Central memory CD8-positive, alpha-beta T cell (primary cell): ENCODE measurements at places on chromosomes 11 and 22.

DNA sequence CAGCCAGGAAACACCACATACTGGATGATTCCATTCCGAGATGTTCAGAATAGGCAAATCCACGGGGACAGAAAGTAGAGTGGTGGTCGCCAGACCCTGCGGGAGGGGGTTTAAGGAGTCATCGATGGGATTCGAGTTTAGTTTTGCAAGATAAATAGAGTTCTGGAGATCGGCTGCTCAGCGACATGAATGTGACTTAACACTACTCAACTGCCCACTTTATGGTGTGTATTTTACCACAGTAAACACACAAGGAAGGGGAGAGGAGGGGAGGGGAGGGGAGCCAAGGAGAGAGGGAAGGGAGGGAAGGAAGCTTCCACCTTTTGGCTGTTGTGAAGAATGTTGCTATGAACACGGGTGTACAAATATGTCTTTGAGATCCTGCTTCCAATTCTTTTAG, 10.4 kb upstream of the ARHGAP8 start:
- H3K27ac ChIP-seq = no peak overlapping the region
- no peaks in the 10 kb centered on the region for H3K27me3 ChIP-seq
- no peak for DNase-seq
- H3K4me3 ChIP-seq = no peak overlapping the region

DNA sequence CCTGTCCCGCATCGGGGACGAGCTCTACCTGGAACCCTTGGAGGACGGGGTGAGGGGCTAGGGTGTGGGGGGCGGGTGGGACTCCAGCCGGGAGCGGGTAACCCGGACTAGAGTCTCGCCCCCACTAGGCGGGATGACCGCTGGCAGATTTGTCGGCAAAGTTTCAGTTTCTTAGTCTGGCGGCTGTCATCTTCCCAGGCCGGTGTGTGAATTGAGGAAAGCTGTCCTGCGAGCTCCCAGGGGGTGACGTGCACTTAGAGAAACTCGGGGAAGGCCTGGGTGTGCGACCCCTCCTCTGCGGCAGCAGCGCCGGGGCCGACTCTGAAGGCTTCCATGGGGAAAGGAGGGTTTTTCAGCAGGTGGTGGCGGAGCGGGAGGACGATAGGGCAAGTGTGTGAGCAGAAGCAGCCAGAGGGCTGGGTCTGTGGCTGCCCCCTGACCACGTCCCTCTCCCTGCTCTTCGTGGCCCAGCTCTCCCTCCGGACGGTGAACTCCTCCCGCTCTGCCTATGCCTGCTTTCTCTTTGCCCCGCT, 463 bp downstream of the RAD9A start:
- no peaks in the 10 kb centered on the region for H3K27me3 ChIP-seq
- peak overlapping the region; percentile 85 for H3K4me3 ChIP-seq
- peaks cover 14% of the 10 kb centered on the region for H3K36me3 ChIP-seq
- peak overlapping the region; percentile 69 for H3K27ac ChIP-seq
- DNase-seq = no peak

- peak overlapping the region; percentile 100 for H3K4me3 ChIP-seq
- DNase-seq = no peak
- H3K27me3 ChIP-seq = no peaks in the 10 kb centered on the region
- H3K36me3 ChIP-seq = peaks cover 71% of the 10 kb centered on the region
- peak overlapping the region; percentile 99 for H3K27ac ChIP-seq
Measured at GRCh38 chr11:93738647-93739081, 2.6 kb downstream of the TAF1D start.

DNA sequence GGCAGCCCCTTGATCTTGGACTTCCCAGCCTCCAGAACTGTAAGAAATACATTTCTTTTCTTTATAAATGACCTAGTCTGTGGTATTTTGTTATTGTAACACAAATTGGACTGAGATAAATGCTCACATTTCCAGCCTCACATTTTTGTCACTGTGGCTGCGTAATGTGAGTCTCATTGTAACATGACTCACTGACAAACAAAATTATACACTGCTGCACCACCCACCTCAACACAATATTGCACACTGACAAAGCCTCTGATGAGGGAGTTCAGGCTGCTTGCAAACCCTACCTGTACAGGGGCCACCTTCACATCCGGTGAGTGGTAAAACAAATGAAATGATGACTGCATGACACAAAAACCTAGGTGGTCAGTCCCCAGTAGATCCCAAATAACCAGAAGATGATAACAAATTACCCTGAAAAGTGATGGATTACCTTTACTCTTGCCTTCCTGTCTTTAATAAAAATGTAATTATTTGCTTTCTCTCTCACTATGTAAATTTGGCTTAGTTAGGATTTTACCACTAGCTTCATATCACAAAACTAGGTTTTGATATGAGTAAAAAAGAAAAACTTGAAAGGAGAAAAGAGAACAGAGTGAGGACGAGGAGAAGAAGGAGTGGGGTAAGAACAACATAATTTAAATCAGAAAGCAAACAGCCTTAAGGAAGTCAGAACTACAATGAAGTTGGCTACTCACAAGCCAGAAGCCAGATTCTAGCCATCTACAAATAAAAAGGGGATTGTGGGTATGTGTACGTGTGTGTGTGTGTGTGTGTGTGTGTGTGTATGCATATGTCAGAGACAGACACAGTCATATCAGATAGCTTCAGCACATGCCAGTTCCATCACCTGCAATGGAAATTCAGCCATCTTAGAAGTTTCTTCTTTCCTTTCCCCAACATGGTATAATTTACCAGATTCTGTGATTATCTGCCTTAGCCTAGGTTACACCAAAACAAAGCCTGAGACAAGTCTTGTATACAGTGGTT, 53.4 kb upstream of the SESN3 start:
- H3K4me3 ChIP-seq = no peak overlapping the region
- peaks cover 24% of the 10 kb centered on the region for H3K27me3 ChIP-seq
- DNase-seq = no peak
- no peaks in the 10 kb centered on the region for H3K4me1 ChIP-seq
- H3K36me3 ChIP-seq = no peaks in the 10 kb centered on the region

- H3K4me3 ChIP-seq = peak overlapping the region; percentile 55
- no peak overlapping the region for H3K27ac ChIP-seq
- H3K36me3 ChIP-seq = peaks cover 11% of the 10 kb centered on the region
- DNase-seq = no peak
- peaks cover 6% of the 10 kb centered on the region for H3K4me1 ChIP-seq
Measured at GRCh38 chr22:30919973-30920372, 48.6 kb downstream of the MORC2 start.

- H3K4me3 ChIP-seq = no peak overlapping the region
- DNase-seq = no peak
- peaks cover 13% of the 10 kb centered on the region for H3K27me3 ChIP-seq
- no peak overlapping the region for H3K27ac ChIP-seq
- H3K36me3 ChIP-seq = no peaks in the 10 kb centered on the region
Measured at GRCh38 chr11:70578831-70579230, 180.5 kb downstream of the CTTN start.

- H3K27ac ChIP-seq = no peak overlapping the region
- DNase-seq = no peak
- H3K4me3 ChIP-seq = no peak overlapping the region
- no peaks in the 10 kb centered on the region for H3K4me1 ChIP-seq
- no peaks in the 10 kb centered on the region for H3K36me3 ChIP-seq
Measured at GRCh38 chr11:7079545-7080135, 9.2 kb upstream of the RBMXL2 start.

- H3K4me1 ChIP-seq = peaks cover 9% of the 10 kb centered on the region
- no peak overlapping the region for H3K27ac ChIP-seq
- DNase-seq = peak; percentile 8
- H3K27me3 ChIP-seq = no peaks in the 10 kb centered on the region
- no peak overlapping the region for H3K4me3 ChIP-seq
Measured at GRCh38 chr11:69343401-69344321, 49.7 kb downstream of the MYEOV start.

DNA sequence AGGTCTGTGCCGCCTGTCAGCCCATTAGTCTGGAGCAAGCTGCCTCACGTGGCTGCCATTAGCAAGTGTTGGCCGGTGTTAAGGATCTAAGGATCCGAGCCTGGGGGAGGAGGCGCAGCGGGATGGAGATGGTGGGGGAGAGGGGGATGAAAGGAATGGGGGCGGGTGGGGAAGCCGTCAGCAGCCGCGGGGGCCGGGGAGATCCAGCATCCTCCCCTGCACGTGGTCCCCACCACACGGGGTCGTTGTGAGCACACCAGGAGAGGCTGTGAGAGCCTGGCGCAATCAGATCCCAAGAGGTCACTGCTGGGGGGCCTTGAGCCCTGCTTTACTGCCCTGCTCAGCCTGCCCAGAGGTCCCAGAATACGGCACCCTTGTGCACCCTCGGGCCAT, 7.3 kb downstream of the CABP7 start:
- H3K27me3 ChIP-seq = peaks cover 9% of the 10 kb centered on the region
- H3K27ac ChIP-seq = no peak overlapping the region
- H3K4me1 ChIP-seq = no peaks in the 10 kb centered on the region

GRCh38 chr11:3223932-3224381, 5.3 kb upstream of the MRGPRG start:
- no peaks in the 10 kb centered on the region for H3K4me1 ChIP-seq
- DNase-seq = no peak
- peaks cover 2% of the 10 kb centered on the region for H3K36me3 ChIP-seq
- H3K4me3 ChIP-seq = no peak overlapping the region

GRCh38 chr22:35479985-35480550, 60.6 kb upstream of the RASD2 start:
- peaks cover 88% of the 10 kb centered on the region for H3K27me3 ChIP-seq
- no peak for DNase-seq
- H3K4me3 ChIP-seq = no peak overlapping the region
- H3K36me3 ChIP-seq = no peaks in the 10 kb centered on the region
